ENCODE measurements at places on chromosomes 6 and 20.

- DNase-seq = no peak
These were observed 17.7 kb downstream of the SNX9 start for GRCh38 chr6:157840776-157841175.

DNA sequence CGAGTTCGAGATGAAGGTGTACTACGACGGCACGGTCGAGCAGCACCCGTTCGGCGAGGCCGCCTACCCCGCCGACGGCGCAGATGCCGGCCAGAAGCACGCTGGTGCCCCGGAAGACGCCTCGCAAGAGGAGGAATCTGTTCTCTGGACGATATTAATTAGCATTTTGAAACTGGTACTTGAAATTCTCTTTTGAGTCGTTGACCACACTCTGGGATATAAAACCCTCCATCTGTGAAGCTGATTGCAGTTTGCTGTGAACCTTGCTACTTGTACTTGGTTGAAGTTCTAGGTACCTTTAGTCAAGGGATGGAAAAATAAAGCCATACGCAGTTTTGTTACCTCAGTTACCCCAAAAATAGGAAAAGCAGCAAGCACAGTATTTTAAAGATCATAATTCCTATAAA, 917 bp downstream of the C6orf120 start:
- no peak for DNase-seq

DNA sequence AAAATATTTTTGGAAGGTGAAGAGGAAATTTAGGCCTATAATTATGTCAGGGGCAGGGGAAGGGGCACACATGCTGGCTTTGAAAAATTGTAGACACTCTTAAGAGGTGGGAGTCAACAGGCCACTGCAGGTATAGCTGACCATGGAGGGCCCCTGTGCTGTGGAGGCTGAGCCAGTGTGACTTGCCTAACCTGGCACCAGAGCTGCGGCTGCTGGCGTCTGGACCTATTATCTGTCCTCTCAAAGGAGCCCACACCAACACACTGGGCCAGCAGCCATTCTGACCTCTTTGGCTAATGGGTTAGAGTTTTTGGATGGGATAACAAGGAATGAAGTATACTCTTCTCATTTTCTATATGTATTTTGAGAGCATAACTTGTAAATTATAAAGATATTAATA, 4.5 kb downstream of the GID8 start:
- no peak for DNase-seq

- DNase-seq = no peak
These were observed 48.4 kb downstream of the FOXF2 start for GRCh38 chr6:1437553-1438406.

DNA sequence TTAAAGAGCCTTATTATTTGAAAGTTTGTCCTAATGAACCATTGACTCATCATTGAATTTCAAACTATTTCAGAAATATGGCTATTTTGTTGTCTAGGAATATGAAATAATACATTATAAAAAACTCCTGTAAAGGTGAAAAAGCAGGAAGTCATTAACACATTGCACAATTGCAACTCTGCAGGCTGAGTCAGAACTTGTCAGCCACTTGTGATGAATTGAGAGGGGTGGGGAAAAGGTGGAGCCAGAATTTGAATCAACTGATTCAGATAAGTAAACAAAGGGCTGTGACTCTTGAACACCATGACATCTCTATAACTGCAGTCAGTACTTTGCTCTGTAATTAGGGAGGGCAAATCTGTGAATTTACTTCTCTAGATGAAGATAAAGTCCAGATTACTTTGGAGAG, 6.0 kb downstream of the C6orf141 start:
- no peak for DNase-seq

Data from D721Med (cell line).